ENCODE measurements at places on chromosomes 1 and 21.

GRCh38 chr1:37434292-37435225 is 39.8 kb upstream of the ZC3H12A start:
- DNase-seq = peak; percentile 83

DNA sequence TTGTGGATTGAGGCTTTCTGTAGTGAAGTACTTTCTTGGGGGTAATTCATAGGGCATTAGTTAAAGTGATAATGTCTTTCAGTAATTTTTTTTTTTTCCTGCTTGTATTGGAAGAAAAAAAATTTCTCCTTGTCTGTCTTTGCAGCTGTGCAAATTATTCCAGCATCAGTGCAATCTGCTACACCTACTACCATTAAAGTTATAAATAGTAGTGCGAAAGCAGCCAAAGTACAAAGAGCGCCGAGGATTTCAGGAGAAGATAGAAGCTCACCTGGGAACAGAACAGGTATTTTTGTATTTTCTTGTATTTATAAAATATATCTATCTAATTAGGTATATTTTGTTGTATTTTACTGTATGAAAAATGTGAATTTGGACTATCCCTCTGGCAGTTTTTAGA is 29.3 kb downstream of the GABPA start:
- DNase-seq = no peak

- peak; percentile 40 for DNase-seq
Measured at GRCh38 chr1:163410073-163410999, 88.6 kb downstream of the NUF2 start.

DNA sequence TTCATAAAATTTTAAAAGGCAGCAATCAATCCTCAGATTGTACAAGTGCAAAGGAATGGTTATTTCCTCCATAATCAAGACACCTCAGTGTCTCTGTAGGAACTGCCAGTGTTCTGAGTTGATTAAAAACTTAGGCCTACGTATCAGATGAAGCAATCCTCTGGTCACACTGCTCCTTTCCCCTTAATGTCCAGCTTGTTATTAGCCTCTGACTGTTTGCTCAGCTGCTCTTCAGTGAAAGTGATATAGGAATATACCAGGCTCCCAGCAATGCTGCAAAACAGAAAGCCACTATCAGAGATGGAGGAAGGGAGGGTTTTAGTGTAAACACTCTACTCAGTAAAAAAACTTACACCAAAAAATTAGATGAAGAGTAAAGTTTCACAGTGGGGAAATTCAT is 49.8 kb downstream of the SLC35D1 start:
- DNase-seq = no peak

DNA sequence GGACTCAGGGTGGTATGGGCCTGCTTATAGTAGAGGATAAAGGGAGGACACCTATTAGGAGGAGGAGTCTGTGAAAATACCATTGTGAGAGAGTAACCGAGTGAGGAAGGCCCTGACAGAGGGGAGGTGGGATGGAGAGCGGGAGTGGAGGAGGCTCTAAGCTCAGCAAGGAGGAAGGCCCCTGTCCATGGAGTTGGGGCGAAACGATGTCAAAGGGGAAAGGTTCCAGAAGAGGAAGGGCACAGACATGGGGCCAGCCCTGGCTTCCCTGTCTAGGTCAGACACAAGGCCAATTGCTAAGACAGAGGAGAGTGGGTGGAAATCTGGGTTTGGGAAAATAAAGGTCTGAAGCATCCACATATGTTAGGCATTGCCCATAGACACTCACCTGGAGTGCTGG is 44.2 kb downstream of the ELK4 start:
- no peak for DNase-seq

GRCh38 chr1:6351480-6352137 is 42.0 kb downstream of the ACOT7 start:
- DNase-seq = no peak

DNA sequence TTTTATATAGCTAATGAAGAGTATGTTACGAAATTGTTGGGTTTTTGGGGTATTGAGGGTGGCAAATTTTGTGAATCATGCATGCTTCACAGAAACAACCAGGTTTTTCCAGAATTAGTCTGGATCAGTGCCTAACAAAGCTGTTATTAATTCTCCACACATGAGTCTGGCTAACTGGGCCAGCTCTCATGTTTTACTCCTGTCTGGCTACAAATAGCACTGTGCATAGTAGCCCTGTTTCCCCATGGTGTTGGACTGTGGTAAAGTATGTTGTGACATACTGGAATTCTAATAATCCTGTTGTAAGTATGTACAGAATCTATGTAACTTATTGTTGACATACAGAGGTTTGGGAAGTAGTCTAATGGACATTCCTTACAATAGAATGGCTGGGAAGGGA is 35.8 kb downstream of the S100B start:
- no peak for DNase-seq

- no peak for DNase-seq
Measured at GRCh38 chr21:21969211-21969610, 971.0 kb downstream of the NCAM2 start.

GRCh38 chr1:242828199-242828598 is 303.7 kb upstream of the PLD5 start:
- DNase-seq = no peak

All from liver (tissue), 10 donors.